ENCODE measurements at places on chromosomes 16 and 17.

DNA sequence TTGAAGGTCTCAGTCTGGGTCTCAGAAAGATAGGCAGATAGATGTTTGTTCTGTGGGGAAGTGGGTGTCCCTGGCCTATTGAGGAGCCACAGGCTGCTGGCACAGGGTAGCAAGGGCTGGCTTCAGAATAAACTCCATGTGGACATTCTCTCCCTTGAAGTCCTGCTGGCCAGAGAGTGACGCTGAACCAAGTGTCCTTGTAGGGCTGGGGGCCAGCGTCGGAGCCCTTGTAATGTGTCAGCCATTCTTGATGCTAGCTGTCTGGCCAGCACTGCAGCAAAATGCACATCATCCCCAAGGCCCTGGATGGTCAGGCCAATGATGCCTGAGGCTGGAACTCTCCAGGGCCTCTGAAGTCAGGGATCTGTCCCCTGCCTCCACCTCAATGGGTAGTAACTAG, 103.3 kb downstream of the CCDC182 start:
- DNase-seq, result no peak

DNA sequence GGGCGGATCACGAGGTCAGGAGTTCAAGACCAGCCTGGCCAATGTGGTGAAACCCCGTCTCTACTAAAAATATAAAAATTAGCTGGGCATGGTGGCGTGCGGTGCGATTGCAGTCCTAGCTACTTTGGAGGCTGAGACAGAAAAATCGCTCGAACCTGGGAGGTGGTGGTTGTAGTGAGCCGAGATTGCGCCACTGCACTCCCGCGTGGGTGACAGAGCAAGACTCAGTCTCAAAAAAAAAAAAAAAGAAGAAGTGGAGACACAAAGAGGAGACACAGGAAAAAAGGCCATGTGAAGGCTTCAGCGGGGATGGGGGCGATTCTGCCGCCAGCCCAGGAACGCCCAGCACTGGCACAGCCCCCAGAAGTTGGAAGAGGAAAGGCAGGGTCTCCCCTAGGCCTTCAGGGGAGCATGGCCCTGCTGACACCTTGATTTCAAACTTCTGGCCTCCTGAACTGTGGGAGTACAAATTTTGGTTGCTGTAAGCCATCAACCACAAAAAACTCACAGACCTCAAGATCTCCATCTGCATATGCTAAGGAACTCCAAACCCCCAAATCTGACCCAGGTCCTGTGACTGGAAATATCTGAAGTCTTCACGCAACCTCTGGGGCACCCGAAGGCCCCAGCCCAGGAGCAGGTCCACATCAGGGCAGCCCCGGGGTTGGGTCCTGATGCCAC, 7.0 kb downstream of the SGSH start:
- no peak for DNase-seq

DNA sequence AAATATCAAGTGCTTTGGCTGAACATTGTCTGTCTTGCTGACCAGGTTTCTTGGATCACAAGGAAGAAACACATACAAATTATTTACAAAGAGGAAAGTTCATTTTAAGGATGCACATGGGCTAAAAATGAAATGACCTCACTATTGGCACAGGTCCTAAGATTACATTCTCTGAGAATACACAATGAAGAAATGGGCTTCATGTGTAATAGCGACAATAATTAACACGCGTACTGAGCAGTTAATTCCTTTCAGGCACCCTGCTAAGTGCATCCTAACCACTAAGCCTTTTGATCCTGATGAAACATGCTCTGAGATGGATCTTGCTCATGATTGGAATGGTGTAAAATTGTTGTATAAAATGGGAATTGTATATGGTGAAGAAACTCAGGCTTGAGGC, 429.0 kb downstream of the HS3ST4 start:
- no peak for DNase-seq

GRCh38 chr17:76498876-76499251, 2.4 kb downstream of the RHBDF2 start:
- DNase-seq, result no peak

DNA sequence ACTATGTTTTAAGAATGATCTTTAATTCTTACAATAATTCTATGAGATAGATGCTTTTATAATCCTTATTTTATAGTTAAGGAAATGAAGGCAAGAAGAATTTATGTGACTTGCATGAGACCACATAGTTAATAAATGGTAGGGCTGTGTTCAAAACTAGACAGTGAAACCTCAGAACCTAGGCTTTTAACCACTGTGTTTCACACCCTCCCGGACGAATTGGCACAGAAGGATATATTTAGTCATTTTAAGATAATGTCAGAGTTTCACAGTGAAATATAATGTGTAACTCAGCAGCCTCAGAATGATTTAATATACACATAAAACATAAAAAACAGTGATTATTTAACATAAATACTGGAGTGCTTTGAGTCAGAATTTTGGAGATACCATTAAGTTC, 57.0 kb downstream of the NSRP1 start:
- DNase-seq, result no peak

DNA sequence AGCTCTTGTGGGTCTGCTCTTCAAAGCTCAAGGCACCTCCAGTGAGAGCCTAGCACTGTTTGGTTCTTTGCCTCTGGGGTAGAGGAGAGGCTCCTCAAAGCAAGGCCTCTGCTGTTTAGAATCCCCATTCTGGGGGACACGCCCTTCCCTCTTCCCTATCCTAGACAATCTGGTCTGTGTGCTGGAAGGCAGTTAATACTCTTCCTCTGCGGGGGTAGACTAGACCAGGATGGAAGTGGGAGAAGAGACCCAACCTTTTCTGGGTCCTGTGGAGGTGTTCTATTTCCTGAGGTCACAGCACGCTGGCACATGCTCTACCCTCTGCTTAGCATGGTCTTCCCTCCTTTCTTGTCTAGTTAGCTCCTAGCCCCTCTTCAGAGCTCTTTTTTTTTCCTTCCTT, 7.7 kb downstream of the ERAL1 start:
- no peak for DNase-seq

GRCh38 chr17:57945996-57946797, 9.0 kb downstream of the CUEDC1 start:
- DNase-seq, result no peak

GRCh38 chr17:11467639-11468038, 130.6 kb upstream of the DNAH9 start:
- DNase-seq, result no peak

- DNase-seq, result no peak
Observed at GRCh38 chr17:27569257-27569722, 61.7 kb upstream of the LGALS9 start.

- no peak for DNase-seq
Observed at GRCh38 chr16:53680756-53681155, 22.9 kb downstream of the RPGRIP1L start.

GRCh38 chr16:84820305-84820684, 510 bp downstream of the CRISPLD2 start:
- DNase-seq, result no peak

DNA sequence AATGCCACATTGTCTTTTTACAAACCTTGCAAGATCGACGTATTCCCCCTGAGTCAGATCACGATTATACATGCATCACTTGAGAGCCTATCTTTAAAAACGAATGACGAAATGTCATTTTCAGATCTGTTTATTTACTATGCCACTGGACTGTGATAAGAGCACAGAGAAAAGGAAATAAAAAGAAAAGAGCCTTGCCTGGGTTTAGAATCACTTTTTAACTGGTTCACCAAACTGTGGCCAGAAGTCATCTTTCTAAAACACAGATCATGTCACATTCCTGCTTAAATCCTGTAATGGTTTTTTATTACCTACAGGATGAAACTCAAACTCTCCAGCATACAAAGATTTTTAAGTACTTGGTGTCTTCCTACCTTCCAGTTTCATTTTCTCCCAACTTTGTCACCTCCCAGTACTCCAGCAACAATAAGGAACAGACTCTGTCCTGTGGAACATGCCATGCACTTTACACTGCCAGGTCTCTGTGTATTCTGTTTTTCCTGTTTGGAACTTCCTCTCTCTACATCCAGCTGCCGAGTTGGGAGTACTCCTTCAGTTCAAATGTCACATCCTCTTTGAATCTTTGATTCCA, 91.5 kb downstream of the SNX11 start:
- DNase-seq, result no peak

GRCh38 chr17:56119191-56119590, 34.1 kb upstream of the ANKFN1 start:
- DNase-seq, result no peak

- DNase-seq, result no peak
Observed at GRCh38 chr16:66337463-66338188, 28.9 kb upstream of the CDH5 start.

All from SW 1271 (cell line).